Fibroblast of skin of right biceps (primary cell): ENCODE measurements at places on chromosomes 4 and X.
A peak's percentile ranks its signal among the peaks of the same experiment; 100 is the strongest.

DNA sequence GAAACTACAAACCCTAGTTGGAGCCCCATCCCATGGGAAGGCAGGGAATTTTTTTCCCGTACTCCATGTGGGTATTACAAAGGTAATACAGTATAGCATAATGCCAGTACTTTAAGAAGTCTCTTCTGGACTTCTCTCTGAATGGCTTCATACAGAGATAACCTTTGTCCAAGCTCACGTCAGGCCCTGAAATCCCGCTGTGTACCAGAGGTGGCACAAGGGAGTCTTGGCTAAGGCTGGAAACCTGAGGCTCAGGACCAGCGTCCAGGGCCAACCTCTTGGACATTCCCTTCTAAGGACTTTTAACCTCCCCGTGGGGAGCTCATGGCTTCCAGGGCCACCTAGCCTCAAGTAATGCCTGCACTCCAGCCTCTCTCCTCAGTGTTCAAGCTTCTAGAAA lies 338.9 kb upstream of the FAM241A start:
- no peak for DNase-seq

DNA sequence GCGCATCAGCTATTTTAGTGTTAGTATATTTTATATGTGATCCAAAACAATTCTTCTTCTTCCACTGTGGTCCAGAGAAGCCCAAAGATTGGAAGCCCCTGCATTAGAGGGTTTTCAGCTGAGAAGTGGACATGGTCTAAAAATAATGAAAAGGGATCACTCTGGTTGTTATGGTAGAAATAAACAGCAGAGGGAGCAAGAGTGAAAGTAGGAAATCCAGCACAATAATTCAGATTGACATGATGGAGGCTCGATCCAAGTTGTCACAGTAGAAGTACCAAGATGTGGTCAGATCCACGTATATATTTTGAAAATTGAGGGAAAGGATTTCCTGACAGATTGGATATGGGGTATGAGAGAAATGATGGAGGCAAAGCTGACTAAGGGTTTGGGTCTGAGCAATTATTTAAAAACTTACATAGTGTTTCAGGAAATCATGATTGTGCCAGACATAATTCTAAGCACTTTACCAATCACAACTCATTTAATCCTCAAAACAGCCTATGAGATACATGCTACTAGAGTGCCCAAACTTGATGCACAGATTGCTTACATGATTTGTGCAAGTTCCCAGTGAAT lies 17.0 kb upstream of the TMEM144 start:
- DNase-seq: peak; percentile 12

DNA sequence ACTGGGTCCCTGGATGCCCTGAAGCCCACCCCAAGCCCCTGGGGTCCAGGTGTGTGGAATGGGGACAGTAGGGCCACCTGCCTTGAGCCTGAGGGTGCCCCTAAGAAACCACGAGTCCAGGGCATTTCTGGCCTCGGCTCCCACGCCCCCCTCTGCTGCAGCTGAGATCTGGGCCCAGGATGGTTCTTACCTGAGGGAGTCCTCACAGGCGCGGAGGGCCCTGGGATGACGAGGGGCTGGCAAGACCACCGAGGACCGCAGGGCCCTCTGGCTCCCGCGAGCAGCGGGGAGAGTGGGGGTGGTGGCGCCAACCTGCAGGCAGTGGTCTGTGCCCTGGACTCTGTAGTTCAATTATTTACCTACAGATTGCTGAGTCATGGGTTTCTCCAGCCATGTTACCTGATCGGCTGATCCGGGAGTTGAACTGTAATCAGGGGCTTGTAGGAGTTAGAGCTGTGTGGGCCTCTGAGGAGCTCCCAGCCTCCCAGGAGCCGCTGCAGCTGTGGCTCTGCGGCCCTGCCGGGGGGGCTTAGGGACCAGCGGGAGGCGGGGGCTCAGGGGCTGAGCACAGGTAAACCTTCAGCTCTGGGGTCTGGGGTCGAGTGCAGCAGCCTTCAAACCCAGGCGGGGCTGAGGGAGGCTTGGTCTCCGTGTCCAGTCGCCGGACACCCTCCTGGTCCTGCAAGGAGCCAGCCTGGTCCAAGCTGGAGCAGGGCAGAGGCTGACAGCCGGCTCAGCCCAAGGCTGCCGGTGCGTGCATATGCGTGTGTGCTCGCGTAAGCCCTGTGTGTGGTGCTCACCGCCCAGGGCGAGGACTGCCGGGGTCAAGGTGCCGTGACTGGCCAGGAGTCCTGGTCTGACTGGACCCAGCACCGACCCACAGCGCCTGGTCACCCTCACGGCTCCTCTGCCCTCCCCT lies at the start of gene SLC26A1:
Gene SLC26A1, minus strand, starts transcription at position 294 of the 919 bp plus-strand sequence. CDS start 1,701 bp downstream, outside the sequence.
- no peak for DNase-seq

DNA sequence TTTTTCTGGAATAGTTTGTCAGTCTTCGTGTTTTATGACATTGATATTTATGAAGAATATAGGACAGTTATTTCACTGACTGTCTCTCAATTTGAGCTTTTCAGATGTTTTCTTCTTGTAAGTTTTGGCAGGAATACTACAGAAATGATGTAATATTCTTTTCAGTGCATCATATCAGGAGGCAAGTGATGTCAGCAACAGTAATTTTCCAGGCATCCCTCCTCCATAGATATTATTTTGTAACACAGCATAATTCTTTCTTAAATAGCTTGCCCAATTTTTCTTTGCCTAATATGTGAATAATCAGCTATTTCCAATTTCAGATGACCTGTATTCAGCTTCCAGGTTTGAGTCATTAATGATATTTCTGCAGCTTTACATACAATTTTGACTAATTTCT lies 211.1 kb downstream of the ADGRL3 start:
- no peak for DNase-seq
